ENCODE measurements at places on chromosomes 1 and 21. TPM values are rescaled to one million over a fixed set of nuclear protein-coding genes. Genes with fewer than 3 reads are reported as not detected.

The CD84 gene
- polyA plus RNA-seq: 2.4 TPM

The MARK1 gene
- polyA plus RNA-seq: 6.5 TPM

The SHE gene
- polyA plus RNA-seq: 18.3 TPM

The C21orf91 gene
- 25.7 TPM for polyA plus RNA-seq

The CFAP74 gene
- 2.8 TPM for polyA plus RNA-seq

The PLA2G2F gene
- not detected for polyA plus RNA-seq

The RIPPLY3 gene
- 2.0 TPM for polyA plus RNA-seq

The NGF gene
- 0.88 TPM for polyA plus RNA-seq

The OR10K1 gene
- polyA plus RNA-seq: not detected

The HAO2 gene
- polyA plus RNA-seq: 0.14 TPM

The LORICRIN gene
- polyA plus RNA-seq: not detected

The CFHR3 gene
- polyA plus RNA-seq: 0.67 TPM

The IL22RA1 gene
- 0.46 TPM for polyA plus RNA-seq

The IPO13 gene
- 17.8 TPM for polyA plus RNA-seq

The SRGAP2B gene
- 34.0 TPM for polyA plus RNA-seq

The GNG4 gene
- 2.4 TPM for polyA plus RNA-seq

The RNU1-2 gene
- not detected for polyA plus RNA-seq

The AGMAT gene
- polyA plus RNA-seq: 0.36 TPM

The TUFT1 gene
- polyA plus RNA-seq: 7.1 TPM

The SPRR2E gene
- not detected for polyA plus RNA-seq

The ACTL8 gene
- not detected for polyA plus RNA-seq

The F11R gene
- 98.3 TPM for polyA plus RNA-seq

The BGLAP gene
- 7.8 TPM for polyA plus RNA-seq

The CRYAA gene
- not detected for polyA plus RNA-seq

The SLC1A7 gene
- polyA plus RNA-seq: 0.82 TPM

The SLAMF8 gene
- polyA plus RNA-seq: 1.0 TPM

The RAB42 gene
- polyA plus RNA-seq: 7.2 TPM

The NUCKS1 gene
- polyA plus RNA-seq: 413 TPM

The NBPF14 gene
- 21.8 TPM for polyA plus RNA-seq

The CYP4X1 gene
- polyA plus RNA-seq: 5.7 TPM

The PTPN22 gene
- 1.1 TPM for polyA plus RNA-seq

The CLDN19 gene
- 25.6 TPM for polyA plus RNA-seq

The FMO2 gene
- 12.9 TPM for polyA plus RNA-seq

The G0S2 gene
- 41.3 TPM for polyA plus RNA-seq

The CD5L gene
- 0.08 TPM for polyA plus RNA-seq

The DCST1 gene
- 0.69 TPM for polyA plus RNA-seq

The C4BPA gene
- polyA plus RNA-seq: 0.88 TPM

The ANKRD35 gene
- polyA plus RNA-seq: 4.1 TPM

The CRYBG2 gene
- 1.3 TPM for polyA plus RNA-seq

The COL24A1 gene
- polyA plus RNA-seq: 34.1 TPM

The ETS2 gene
- 182 TPM for polyA plus RNA-seq

The COL9A2 gene
- polyA plus RNA-seq: 17.6 TPM

The SLC22A15 gene
- polyA plus RNA-seq: 3.8 TPM

The AADACL4 gene
- not detected for polyA plus RNA-seq

The CLCA4 gene
- not detected for polyA plus RNA-seq

The KCNC4 gene
- polyA plus RNA-seq: 10.9 TPM

The SHISAL2A gene
- 1.1 TPM for polyA plus RNA-seq

The CD53 gene
- polyA plus RNA-seq: 8.8 TPM

The LDLRAD1 gene
- polyA plus RNA-seq: 5.5 TPM

The CLDN17 gene
- polyA plus RNA-seq: not detected

Measured in right lung (tissue), 10 donors.